NT2/D1 (cell line): ENCODE measurements at places on chromosomes 5 and 9.

DNA sequence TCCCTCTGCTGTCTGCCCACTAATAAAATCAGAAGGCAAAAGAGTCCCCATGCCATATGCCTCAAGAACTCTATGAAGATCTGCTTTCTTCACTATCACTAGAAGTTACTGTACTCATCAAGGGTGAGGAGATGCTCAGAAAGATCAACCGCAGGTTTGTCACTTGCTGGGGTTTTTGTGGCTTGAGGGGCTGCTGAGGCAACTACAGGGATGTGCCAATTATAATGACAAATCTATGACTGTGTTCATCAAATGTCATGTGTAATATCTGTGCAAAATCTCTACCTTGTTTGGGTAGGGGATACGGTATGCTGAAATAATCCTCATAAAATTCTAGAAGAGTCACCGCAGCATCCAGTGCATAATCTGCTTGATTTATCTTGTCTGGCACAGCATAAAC, 13.0 kb downstream of the ERAP1 start:
- DNase-seq: no peak

- DNase-seq: peak; percentile 54
Measured at GRCh38 chr5:174317256-174317894, 271.9 kb downstream of the NSG2 start.

- no peak for DNase-seq
Measured at GRCh38 chr5:63286724-63287123, 675.5 kb downstream of the HTR1A start.

DNA sequence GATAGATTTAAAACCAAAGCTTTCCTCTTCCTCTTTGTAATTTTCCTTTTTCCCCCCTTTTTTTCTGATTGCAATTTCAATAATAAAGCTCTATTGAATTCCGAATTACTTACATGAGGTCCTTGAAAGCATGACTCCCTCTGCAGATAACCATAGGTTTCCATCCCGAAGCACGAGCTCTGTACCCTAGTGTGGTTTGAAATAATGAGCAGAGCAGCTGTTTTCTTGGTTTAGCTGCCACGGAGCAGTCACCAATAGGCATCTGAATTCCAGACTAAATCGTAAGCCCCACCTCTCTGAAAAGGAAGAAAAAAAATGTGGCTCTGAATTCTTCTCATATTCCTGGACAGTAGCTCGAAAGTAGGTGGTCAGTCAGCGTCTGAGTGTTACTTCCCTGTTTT, 18.5 kb upstream of the GNE start:
- DNase-seq: no peak

DNA sequence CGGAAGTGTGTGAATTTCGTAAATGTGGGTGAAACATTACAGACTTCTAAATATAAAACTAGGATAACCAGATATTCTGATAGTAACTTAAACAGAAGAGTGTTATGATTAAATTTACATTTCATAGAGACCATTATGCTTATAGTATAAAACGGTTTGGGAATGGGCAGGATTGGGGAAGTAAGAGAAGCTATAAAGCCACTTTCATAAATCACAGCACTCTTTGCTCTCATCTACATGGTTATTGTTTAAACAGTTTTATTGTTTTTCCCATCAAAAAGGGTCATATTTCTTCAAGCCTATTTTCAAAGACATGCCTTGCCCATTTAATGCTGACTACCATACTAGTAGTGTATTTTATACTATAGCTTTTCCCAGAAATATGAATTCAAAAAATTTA, 9.2 kb downstream of the ZFR start:
- DNase-seq: no peak

DNA sequence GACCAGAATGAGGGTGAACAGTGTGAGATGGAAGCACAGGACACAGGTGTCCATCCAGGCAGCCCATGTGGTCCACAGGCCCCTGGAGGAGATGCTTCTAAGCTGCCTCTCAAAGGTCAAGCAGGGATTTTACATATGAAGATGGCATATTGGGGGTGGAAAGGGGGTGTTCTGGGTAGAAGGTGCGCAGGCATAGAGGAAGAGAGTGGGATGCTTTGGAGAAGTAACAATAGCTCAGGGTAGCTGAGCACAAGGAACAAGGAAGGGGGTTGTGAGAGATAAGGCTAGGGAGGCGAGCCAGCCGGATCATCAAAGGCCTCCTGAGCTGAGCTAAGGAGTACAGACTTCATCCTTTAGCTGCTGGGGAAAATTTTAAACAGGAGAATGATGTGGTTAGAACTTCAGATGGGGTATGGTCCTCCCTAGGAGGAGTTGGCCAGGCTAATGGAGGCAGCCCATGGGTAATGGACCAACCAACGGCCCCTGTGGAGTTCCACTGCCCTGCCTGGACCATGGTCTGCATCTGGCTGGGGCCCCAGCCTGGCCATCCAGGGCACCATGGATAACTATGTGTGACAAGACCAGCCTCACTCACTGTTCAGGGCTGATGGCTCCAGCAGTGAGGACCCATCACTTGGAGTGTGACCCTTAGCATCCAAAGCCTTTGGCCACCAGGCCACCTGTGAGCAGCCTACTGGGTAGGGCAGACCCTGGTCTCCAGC, 86.8 kb upstream of the TBC1D2 start:
- no peak for DNase-seq

GRCh38 chr9:137193771-137194170, 5.3 kb downstream of the SSNA1 start:
- DNase-seq: no peak
